Activated CD8-positive, alpha-beta memory T cell treated with anti-CD3 and anti-CD28 coated beads for 1 hour (primary cell): ENCODE measurements at places on chromosomes 6 and 20.

DNA sequence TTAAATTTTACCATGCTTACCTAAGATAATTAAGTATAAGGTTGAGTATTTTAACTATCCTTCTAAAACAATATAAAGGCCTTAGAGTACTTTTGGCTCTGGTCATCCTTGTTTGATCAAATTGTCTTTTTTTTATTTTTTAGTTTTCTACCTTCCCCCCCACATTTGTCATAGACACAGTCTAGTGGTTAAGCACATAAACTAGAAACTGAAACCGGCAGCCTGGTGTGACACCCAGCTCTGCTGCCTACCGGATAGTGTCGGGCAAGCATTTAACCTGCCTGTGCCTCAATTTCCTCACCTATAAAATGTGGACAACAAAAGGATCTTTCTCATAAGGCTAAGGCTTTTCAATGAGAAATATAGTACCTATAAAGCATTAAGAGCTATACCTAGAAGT lies 21.6 kb upstream of the TULP4 start:
- DNase-seq: no peak

GRCh38 chr6:167744681-167745669 lies 81.7 kb upstream of the AFDN start:
- DNase-seq: no peak

GRCh38 chr20:35561268-35561667 lies 19.4 kb downstream of the ERGIC3 start:
- DNase-seq: no peak

- no peak for DNase-seq
Observed at GRCh38 chr6:21752054-21752811, 158.7 kb downstream of the SOX4 start.

- no peak for DNase-seq
Observed at GRCh38 chr6:152271776-152272464, 365.2 kb downstream of the SYNE1 start.

GRCh38 chr20:53330601-53331140 lies 263.0 kb downstream of the ZNF217 start:
- DNase-seq: no peak

GRCh38 chr6:2651536-2651935 lies 99.2 kb downstream of the MYLK4 start:
- no peak for DNase-seq

GRCh38 chr20:9839626-9840025 lies 750 bp upstream of the PAK5 start:
- DNase-seq: no peak

DNA sequence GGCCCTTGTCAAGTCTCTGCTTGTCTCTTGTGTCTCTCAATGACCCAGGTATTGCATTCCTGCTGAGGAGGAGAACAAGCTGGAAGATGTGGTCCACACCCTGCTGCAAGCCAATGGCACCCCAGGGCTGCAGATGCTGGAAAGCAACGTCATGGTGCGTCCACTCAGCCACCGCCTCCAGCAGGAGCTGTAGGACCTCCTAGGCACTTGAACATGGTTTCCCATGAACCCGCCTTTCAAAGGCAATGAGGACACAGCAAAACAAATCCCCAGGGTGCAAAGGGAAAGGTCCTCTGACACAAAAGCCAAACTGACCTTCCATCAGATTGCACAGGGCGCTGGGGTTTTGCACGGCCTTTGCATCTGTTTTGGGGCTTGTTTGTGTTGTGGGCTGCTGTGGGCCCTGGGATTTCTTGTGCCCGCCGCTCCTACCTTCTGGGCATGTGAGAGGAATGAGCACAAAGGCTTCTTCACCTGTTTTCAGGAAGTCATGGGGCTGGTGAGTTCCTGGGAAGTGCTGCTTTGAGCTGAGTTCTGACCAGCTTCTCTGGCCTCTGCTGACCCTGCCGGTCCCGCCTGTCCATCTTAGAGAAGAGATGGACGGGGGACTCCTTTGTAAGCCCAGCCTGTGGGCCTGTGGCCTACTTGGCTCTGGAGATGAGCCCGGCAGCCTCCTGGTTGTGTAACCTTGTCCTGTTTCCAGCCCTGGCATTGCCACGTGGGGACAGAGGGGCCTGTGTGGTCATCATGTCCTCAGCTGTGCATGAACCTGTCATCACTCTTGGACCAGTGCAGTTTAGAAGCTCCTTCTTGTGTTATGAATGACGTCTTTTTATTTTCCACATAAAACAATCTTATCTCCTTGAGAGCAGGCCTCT lies 151.3 kb downstream of the DTNBP1 start:
- DNase-seq: no peak

DNA sequence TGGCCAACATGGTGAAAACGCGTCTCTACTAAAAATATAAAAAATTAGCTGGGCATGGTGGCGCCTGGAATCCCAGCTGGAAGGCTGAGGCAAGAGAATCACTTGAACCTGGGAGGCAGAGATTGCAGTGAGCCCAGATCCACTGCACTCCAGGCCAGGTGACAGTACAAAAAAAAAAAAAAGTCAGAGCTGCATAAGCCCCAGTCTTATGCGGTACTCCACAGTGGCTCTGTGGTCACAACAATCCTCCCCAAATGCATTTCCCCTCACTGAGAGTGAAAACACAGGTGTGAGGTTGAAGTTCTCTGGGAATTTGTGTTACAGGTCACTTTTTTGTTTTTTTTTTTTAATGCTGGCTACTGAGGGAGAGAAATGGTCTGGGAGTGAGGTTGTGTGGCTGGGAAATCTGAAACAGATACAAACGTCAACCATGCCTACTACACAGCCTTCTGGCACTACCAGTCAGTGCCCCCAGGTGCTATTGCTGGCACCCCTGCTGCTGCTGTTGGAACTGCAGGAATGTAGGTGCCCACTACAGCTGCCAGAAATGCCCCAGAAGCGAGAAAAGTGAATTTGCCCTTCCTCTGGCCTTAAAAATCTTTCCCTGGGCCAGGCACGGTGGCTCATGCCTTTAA lies 5.7 kb downstream of the MRPS26 start:
- DNase-seq: no peak

DNA sequence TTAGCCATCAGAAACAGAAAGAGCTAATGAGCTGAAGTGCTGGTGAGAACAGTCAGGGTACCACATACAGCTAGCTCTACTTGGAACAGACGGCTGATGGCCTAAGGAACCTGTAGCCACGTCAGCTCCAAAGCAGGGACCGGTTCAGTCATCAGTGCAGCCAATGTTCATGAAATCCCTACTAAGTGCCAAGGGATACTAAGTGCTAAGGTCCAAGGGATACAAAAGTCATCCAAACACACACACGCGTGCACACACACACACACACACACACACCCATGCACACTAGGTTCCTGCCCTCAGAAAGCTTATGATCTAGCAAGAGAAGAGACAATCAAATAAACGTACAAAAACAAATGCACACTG lies 53.6 kb downstream of the MAP3K5 start:
- DNase-seq: no peak

- DNase-seq: no peak
Observed at GRCh38 chr6:23003671-23004467, 434.5 kb downstream of the HDGFL1 start.

DNA sequence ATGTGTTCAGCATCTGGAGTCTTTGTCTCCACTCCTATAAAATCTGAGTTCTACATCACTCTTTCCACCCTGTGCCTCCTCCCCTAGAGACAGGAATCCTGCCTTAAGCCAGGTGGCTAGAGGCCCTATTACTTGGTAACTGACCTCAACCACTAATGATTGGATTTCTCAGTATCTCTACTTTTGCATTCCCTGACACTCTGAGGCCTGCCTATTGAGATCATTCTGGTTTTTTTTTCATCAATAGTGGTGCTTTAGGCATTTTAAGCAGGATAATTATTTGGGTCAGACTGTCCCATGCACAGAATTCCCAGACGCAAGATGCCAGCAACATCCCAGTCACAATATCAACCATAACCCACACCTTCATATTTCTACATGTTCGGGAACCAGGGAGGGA lies 3.9 kb upstream of the GCM1 start:
- DNase-seq: no peak

DNA sequence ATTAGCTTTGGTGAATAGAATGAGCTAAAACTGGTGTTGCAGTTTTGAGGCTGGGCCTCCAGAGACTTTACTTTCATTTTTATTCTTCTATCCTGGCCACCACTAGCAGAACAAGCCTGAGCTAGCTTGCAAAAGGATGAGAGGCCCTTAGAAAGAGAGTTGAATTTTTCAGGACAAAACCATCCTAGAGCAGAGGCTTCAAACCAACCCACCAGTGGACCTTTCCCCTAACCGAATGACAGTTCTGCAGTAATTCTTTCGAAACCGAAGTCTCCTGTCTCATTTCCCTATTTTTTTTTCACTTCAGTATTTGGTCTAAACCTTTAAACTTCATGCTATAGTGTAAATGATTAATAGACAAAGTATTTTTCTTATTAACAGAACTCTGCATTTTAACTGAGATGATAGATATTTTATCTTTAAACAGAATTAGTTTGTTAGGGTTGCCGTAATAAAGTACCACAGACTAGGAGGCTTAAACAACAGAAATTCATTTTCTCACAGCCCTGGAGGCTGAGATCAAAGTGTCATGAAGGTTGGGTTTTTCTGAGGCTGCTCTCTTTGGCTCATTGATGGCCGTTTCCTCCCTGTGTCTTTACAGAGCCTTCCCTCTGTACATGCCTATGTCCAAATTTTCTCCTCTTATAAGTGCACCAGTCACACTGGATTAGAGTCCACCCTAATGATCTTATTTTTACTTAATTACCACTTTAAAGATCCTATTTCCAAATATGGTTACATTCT lies 80.6 kb upstream of the PAK5 start:
- DNase-seq: no peak
